ENCODE measurements at places on chromosomes 5 and 9.

DNA sequence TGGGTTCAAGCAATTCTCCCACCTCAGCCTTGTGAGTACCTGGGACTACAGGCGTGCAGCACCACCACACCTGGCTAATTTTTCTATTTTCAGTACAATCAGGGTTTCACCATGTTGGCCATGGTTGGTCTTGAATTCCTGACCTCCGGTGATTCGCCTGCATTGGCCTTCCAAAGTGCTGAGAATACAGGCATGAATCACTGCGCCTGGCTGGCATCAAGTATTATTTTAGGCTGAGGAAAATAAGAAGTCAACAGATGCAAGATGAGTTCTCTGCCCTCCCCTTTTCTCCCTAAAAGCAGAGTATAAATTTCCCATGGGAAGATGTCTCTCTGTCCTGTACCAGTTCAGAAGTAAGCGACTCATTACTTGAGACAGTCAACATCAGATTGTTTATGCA, 71.5 kb downstream of the ELAVL2 start:
- no peak for DNase-seq

DNA sequence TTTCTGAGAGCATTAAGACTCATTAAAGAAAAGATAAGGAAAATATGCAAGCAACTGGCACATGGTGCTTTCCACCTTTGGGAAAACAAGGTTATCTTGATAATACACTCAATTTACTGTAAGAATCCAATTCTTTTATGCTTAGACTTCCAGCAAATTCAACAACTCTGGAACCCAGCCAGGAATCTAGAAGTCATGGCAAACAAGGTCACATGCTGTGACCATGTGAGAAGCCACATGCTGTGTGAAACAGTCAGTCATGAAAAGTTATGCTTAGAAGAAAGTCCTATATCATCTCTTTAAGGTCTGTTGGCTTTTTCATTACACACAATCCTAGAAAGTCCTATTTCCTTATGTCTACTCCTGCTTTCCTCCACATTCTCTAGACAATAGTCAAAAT, 581.8 kb upstream of the C9orf72 start:
- no peak for DNase-seq

- peak; percentile 32 for DNase-seq
These were observed 30.7 kb downstream of the EXOC3 start for GRCh38 chr5:473551-474192.

DNA sequence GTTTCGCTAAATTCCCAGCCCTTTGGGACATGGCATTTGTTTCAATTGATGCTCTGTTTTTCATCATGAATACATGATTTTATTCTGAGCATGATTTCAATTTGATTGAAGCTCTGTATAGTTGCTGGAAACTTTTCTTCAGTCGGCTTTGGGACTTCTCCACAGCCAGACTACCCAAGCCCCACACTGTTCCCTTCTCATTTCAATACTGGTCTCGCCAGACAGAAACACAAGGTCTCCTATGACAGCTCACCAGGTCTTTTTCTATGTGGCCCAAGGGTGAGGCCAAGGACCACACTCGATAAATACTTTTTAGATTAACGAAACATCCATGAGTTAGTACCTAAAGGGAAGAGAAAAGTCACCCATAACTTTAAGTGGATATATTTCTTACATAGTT, 132.2 kb downstream of the ARL15 start:
- DNase-seq = no peak

DNA sequence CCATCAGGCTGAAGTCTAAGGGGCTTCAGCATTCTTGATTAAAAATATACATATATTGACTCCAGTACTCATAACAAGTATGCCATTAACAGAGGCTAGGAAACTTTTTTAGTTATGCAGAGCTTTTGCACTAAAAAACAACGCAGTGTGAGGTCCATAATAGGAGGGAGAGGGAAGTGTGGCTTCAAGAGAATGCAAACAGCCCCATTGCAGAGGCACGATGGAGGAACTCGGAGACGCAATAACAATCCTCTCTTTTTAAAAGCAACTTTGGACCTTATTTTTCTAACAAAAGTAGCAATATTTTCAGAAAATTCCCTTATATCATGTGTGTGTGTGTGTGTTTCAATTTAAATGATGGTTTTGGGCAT, 150.0 kb upstream of the PTCH1 start:
- DNase-seq = no peak

GRCh38 chr5:17261075-17261474, 43.6 kb downstream of the BASP1 start:
- no peak for DNase-seq

GRCh38 chr5:1220831-1221230, 4.3 kb upstream of the SLC6A18 start:
- DNase-seq = no peak

- no peak for DNase-seq
These were observed 71.3 kb downstream of the PSAT1 start for GRCh38 chr9:78368236-78368635.

DNA sequence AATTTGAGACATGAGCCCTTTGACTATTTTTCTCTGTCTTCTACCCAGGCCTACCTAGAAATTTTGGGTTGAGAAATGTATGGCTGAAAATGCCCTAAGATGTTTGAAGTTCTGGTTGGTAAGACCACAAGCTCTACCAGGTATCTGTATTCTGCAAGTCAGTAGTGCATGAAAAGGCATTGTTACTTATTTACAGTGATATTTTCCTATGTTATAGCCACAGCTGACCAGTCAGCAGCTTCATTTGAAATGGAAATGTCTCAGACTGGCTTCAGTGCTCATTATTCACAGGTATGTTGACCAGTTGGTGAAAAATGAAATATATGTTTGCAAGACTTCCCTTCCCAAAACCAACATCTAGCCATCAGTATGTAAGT, 91.9 kb upstream of the ITGA2 start:
- DNase-seq = no peak

DNA sequence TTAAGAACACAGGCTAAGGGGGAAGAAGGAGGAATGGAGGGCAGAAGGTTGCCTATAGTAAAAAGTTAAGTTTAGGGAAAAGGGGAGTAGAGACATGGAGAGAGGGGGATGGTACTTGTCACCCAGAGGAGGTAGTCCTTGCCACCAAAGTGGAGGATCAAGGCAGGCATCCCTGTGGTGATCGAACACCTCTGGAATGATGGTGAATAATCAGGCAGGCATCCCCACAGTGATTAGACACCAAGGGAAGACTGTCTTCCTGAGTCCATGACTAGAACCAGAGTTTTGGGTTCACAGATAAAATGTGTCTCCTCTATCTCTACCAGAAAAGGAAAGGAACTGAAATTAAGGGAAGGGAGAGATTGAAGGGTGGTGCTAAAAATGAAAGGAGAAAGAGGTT, 19.2 kb upstream of the HMGCS1 start:
- DNase-seq = no peak

DNA sequence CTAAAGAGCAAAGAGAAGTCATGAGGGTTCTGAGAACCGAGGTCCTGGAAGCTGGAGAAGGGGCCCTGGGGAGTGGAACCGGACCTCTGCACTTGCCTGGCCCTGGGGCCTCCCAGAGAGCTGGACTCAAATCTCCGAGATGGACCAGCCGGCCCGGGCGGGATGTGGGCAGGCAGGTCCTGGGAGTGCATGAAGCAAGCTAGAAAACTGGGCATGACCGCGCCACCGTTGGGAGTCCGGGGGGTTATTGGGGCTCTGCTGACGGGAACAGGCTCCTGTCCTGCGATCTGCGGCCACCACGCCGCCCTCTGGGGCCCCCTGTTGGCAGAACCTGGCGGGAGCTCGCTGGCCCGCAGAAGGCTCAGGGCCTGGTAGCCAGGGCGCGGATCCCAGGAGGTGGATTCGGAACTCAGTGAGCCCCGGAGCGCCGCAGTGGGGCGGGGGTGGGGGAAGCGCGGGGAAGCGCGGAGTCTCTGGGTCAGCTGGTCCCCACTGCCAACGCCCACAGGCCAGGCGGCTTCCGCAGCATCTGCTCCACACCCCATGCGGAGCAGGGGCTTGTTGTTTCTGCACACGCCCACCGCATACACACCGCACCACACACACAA, 150.6 kb downstream of the ERCC6L2 start:
- DNase-seq = no peak

GRCh38 chr9:274406-274805, 59.7 kb downstream of the DOCK8 start:
- no peak for DNase-seq

- no peak for DNase-seq
These were observed 94.1 kb downstream of the FGF18 start for GRCh38 chr5:171513591-171513990.

DNA sequence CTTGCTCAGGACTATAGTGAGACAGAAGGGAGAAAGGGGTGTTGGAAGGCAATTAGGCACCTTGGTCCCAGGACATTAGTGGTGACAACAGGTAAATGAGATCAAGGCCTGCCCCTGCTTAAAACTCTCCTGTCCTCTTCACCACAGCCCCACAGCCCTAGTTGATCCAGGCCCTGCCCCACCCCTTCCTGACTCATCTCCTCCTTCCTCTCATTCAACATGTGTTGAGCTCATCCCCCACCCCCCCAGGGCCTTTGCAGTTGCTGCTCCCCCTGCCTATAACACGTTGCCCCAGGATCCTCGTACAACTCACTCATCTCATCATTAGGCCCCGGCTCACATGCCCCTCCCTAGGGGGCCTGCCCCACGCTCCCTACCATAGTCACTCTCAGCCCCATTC, 66.8 kb downstream of the TSPAN17 start:
- DNase-seq = no peak

DNA sequence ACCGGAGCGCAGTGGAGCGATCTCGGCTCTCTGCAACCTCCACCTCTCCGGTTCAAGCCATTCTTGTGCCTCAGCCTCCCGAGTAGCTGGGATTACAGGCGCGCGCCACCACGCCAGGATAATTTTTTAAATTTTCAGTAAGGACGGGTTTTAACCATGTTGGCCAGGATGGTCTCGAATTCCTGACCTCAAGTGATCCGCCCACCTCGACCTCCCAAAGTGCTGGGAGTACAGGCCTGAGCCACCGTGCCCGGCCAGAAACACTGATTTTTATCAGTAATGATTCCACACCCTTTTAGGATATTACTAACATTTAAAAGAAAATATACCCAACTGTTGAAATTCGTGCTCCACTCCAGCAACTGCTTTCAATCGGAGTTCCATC, 464 bp upstream of the FAM151B start:
- no peak for DNase-seq

DNA sequence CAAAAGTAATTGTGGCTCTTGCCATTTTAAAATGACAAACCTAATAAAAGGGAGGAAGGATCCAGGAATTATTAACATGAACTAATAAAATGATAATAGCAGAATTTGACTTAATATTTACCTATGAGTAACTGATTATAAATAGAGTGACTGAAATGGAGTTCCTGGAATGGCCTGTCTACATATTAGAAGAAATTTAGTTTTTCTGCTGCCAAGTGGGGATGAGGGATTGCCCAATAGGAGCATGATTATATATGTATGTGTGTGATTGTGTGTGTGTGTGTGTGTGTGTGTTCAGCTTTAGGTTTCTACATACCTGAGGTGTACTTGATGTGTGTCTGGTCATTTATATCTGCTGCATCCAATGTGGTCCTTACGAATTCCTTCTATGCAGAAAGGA, 36.6 kb upstream of the ITGA1 start:
- DNase-seq = no peak

DNA sequence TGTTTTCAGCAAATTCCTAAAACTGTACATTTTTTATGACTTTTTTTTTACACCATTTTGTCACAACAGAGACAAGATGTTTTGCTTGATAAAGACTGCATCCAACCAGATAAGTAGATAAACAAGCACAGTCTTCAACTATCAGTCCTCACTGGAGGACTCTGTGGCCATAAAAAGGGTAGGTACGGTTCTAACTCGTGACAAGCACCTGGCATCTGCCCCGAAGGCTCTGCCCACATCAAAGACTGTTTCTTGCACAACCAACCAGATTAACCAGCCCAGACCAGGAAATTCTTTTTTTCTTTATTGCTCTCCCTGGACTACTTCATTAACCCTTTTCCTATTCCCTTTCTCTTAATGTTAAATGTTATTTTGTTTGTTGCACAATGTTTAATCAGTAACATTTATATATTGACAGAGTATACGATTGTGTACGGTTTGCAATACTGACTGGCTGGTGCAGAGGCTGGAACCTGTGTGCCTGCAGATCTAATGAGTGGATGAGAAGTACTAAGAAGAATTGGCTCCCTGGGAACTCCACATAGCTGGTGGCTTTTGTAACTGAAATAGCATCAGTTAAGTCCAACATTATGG, 74.1 kb downstream of the SERINC5 start:
- peak; percentile 35 for DNase-seq

- no peak for DNase-seq
These were observed 79.1 kb upstream of the LMX1B start for GRCh38 chr9:126534431-126535186.

- DNase-seq = no peak
These were observed 5.2 kb upstream of the HINT2 start for GRCh38 chr9:35820076-35820475.

- no peak for DNase-seq
These were observed 1146.9 kb downstream of the EFNA5 start for GRCh38 chr5:106523852-106524251.

- no peak for DNase-seq
These were observed 52.5 kb downstream of the FNBP1 start for GRCh38 chr9:129990269-129991010.

DNA sequence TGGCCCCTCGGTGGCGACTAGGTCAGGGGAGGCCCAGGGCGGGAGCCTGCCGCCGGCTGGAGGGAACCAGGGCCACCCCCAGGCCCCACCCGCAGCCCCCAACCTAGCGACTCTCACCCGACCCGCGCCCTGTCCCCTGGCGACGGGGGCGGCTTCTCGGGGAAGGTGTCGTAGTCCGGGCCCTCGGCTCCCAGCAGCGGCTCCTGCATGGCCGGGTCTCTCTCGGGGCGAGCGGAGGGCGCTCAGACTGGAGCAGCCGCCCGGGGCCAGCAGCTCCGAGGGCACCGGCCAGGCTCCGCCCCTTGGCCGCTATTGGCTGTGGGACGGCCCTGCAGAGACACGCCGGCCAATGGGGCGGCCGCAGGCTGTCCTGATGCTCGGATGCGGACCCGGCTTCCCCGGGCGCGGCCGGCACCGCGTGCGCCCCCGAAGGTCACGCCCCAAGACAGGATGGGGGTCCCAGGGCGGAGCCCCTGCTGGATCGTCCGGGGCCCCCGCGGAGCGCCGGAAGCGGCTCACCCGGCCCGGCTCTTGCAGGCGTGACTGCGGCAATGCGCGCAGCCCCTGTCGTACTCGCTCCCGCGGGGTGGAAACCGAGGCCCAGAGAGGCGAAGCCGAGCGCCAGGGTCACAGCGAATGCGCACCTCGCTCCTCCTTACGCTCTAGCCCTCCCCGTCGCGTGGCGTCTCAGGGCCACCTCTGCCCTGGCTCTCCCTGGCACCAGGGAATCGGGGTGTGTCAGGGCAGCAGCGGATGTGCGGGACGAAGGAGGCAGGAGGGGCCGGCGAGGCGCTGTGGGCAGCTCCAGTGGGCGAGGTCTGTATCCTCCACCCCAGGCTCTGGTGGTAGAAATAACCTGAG, at the start of gene SLC2A6:
SLC2A6 (minus strand) TSS at position 249 of the 861 bp plus-strand sequence; CDS start at position 209, 40 bp downstream.
- peak; percentile 60 for DNase-seq

- DNase-seq = no peak
These were observed 47.0 kb upstream of the MYO10 start for GRCh38 chr5:16983022-16983639.
